ENCODE measurements at places on chromosomes 2 and 18.

DNA sequence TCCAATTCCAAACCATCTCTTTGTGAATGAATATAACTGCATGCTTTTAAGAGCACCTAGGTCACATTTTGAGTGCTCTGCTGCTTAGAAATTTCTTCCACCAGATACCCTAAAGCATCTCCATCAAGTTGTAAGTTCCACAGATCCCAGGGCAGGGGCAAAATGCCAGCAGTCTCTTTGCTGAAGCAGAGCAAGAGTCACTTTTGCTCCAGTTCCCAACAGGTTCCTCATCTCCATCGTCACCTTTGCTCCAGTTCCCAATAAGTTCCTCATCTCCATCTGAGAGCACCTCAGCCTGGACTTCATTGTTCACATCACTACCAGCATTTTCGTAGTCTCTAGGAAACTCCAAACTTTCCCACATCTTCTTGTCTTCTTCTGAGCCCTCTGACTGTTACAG is 116.7 kb upstream of the ALKAL2 start:
- no peak for DNase-seq

GRCh38 chr2:134558208-134558830 is 160.5 kb downstream of the TMEM163 start:
- no peak for DNase-seq

DNA sequence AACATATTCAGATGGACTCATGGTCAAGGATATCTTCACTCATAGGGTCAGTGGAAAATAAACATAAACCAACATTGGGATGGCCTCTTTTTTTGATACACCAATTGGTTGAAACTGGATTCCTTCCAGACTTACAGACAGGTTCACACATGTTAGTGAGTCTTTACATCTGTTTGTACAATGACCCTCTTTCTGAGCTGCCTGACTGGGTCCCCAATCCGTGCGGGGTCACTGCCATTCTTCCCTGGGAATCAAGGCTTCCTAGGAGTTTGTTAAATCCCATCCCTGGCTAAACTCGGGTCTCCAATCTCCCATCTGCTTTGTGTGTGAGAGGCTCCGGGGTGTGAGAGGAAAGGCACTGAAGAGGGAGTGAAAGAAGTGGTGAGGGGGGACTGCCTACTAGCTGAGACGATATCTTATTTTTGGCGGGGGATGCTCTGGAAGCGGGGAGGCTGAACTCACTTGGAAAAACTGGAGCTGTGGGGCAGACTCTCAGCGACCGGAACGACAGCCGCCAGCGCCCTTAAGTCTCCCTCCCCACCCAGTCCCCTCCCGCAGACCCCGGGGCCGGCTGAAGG is 487 bp downstream of the STARD6 start:
- DNase-seq = no peak

GRCh38 chr2:51484605-51485004 is 452.7 kb upstream of the NRXN1 start:
- no peak for DNase-seq

GRCh38 chr2:44866152-44866551 is 75.3 kb upstream of the SIX3 start:
- DNase-seq = no peak

- no peak for DNase-seq
Observed at GRCh38 chr18:3875961-3876360, 426.0 kb downstream of the TGIF1 start.

DNA sequence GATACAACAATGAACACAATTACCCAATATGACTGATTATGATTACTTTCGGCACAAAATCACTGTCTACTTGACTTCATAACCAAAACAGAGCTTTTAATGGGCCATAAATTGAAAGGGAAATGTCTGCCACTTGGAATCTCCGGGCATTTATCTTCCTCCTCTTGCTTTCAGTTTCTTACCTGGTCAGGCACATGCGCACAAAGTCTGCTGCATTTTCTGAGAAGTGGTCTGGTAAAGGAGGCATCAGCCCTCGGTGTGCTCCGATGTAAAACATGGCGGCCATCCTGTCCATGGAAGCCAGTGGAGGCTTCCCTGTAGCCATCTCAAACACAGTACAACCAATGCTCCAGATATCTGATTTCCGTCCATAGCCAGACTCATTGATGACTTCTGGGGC is 62.0 kb downstream of the CCNT2 start:
- no peak for DNase-seq

- DNase-seq = no peak
Observed at GRCh38 chr2:1265454-1265853, 147.8 kb upstream of the TPO start.

- DNase-seq = no peak
Observed at GRCh38 chr2:32696439-32696838, 68.6 kb downstream of the TTC27 start.

GRCh38 chr2:182069908-182070307 is 84.3 kb downstream of the PPP1R1C start:
- no peak for DNase-seq

DNA sequence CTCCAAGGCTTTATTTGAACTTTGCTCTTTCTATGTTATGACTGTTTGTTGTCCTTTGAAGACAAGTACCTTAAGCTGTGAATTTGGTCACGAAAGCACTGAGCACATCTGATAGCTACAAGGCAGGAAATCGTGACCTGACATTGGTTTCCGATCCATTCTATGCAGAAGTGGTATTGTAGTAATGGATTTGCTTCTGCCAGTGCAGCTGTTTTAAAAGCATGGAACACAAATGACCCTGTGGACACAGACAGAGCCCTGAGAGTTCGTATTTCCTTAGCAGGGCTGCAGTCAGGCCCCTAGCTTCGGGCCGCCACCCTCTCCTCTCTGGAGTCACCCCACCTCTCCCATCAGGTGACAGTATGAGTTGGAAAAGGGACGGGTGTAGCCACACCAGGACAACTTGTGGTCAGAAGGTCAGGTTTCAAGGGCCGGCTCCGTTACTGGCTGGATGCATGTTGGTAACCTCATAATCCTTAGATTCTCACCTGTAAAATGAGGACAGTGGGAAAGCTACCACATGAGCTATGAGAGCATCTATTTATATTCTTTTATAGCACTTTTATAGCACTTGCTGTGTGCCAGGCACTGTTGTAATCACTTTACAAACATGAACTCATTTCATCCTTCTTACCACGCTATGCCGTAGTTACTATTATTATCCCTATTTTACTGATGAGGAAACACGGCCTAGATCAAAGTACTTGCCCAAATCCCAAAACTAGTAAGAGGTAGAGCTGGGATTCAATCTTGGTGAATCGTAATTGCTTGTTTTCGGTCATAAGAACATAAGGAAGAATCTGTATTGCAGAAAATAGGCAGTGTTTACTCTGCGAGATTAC is 70.2 kb downstream of the SPATS2L start:
- DNase-seq = no peak

- no peak for DNase-seq
Observed at GRCh38 chr2:135132314-135132713, 80.2 kb downstream of the RAB3GAP1 start.

GRCh38 chr2:98484652-98485452 is 40.2 kb downstream of the INPP4A start:
- DNase-seq = no peak

DNA sequence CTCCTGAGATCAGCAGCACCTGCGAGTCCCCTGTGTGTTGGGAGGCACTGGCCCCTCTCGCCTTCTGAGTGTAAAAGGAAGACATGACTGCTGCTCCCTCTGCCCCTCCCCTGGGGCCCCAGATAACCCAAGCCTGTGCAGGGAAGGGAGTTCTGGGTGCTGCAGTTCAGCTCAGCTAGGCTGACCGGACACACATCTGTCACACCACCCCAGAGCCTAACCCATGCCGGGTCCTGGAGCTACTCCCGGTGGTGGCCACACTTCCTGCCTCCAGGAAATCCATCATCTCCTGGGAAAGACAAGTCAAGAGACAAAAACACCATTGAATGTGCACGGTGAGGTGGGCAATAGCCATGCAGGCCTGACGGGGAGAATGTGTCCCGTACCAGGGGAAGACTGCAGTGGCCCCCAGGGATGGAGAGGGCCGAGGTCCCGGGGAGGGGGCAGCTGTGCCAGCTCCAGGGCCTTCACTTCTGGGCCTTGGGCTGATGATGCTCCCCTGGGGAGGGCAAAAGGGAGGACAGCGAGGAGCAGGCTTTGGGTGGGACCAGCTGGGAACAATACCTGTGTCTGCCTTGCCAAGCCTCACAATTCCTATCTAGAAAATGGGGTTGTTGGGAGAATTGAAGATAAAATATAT is 210.6 kb downstream of the TFCP2L1 start:
- DNase-seq = no peak

GRCh38 chr18:55142410-55142809 is 183.1 kb upstream of the CCDC68 start:
- DNase-seq = no peak
